ENCODE measurements at places on chromosomes 2 and 18.
A peak's percentile ranks its signal among the peaks of the same experiment; 100 is the strongest.

DNA sequence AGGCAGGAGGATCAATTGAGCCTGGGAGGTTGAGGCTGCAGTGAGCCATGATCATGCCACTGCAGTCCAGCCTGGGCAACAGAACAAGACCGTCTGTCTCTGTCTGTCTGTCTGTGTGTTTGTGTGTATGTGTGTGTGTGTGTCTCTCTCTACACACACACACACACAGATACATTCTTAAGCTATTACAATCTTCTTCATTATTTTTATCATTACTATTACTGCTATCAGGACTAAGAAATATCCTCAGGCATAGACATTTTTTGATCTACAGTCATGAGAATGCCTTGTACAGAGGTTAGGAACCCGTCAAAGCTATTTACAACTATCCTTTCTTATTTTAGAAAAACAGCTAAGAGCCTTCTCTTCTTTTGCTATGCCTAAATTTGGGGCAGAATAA is 207.4 kb downstream of the NEDD4L start:
- DNase-seq, result no peak

DNA sequence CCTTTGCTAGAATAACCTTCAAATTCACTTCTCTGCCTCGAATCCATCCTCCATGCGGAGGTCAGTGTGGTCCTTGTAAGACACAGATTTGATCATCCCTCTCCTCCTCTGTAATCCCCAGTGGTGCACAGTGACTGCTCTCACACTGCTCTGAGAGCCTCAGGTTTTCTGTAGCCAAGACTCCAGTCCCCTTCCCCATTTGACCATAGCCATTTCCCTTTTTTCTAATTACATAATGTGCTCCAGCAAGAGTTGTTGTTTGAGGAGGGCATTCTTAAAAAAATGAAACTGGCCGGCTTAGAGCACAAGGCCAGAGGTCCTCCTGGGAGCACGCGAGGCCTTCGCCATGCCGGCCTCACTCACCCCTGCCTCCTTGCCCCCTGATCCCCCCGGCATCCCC is 34.7 kb upstream of the LPIN1 start:
- DNase-seq, result no peak

DNA sequence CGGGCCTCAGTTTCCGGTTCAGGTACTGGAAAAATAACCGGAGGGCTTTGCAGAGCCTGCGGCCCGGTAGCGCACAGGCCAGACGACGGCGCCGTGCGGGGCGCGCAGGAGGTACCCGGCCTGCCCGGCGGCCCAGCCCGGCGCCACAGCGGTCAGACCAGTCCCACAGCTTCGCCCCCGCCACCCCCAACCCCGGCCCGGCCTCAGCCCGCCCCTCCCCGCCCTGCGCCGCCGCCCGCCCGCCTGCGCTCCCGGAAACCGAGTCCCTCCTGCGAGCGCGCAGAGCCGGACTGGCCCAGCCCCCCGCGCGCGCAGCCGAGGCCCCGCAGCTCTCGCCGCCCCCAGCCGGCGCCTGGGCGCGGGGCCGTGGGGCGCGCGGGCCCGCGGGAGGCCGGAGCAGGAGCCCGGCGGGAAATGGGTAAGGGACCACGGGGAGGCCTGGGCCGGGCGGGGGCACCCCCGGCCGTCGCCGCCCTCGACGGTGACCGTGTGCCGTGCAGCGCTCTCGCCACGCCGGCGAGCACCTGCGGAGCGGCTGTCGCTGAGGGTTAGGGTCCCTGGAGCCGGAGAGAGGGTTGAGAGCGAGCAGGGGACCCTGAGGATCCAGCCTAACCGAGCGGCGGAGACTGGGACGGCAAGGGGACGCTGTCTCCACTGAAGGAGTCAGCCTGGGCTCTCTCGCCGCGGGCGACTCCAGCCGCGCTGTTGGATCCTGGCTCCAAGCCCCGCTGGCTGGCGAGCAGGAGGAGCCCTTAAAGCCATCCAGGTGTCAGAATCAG is 16.5 kb upstream of the PSD4 start:
- peak; percentile 30 for DNase-seq

DNA sequence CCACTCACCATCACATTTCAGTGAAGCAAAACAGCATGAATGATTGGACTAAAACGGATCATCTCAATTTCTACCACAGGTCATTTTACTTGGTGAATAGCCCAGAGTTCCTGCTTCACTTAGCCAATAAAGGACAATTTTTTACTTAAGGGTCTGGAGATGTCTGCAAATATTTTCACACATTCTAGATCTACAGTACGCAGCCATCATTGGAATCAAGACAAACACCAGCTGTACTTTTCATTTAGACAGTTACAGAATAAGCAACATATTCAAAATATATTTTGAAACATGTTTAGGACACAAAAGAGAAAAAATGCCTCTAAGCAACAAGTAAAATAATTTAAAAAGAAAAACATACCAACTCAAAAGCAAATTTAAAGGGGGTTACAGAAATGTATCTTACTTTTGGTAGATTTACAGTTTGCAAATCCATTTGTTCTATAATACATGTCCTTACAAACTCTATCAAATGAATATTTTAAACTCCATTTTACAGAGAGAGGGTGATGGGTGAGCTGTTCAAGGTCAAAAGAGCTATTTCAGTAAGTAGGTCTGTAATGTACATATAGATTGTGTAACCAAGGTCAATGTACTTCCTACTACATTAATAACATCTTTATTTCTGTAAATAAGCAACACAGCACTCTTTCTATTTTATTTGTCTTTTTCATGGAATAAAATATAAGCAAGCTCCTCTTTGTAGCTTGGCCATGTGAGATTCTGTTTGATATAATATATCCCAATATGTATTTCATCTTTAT is 13.4 kb downstream of the PPP1R1C start:
- no peak for DNase-seq

- DNase-seq, result no peak
These were observed 406.0 kb upstream of the POU3F3 start for GRCh38 chr2:104447831-104448434.

DNA sequence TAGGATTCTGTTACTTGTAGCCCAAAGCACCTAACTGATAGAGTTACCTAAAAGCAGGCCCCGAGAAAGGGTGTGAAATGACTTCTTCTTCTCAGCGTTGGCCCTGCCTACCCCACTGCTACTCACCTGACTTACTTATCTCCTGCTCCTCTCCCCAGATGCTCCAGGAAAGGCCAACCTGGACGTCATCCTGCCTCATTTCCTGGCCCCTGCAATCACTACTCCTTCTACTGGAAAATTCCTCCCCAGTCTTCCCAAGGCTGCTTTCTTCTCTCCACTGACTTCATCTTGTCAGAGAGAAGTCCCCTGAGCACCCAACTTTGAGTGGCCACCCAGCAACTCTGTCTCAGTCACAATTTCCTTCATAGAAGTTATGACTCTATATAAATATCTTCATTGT is 63.4 kb upstream of the KLF7 start:
- no peak for DNase-seq

DNA sequence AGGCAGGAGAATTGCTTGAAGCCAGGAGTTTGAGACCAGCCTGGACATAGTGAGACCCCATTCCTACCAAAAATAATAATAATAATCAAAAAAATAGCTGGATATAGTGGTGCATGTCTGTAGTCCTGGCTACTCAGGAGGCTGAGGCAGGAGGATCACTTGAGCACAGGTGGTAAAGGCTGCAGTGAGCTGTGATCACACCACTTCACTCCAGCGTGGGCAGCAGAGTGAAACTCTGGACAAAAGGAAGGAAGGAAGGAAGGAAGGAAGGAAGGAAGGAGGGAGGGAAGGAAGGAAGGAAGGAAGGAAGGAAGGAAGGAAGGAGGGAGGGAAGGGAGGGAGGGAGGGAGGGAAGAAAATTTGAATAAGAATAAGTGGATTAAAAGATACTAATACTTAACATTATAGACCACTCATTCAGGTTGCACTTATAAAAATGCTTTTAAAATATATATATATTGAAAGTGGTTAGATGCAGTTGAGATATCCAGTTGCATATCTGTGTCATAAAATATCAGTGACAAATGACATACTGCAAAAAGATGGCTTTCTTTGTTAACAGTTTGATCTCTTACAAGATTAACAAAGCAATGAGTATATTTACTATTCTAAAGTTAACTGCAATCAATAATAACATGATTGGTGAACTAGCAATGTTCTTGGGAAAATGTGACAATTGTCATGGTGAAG is 702.4 kb downstream of the CPS1 start:
- DNase-seq, result no peak

- no peak for DNase-seq
These were observed 16.3 kb upstream of the KCNG2 start for GRCh38 chr18:79781331-79781941.

DNA sequence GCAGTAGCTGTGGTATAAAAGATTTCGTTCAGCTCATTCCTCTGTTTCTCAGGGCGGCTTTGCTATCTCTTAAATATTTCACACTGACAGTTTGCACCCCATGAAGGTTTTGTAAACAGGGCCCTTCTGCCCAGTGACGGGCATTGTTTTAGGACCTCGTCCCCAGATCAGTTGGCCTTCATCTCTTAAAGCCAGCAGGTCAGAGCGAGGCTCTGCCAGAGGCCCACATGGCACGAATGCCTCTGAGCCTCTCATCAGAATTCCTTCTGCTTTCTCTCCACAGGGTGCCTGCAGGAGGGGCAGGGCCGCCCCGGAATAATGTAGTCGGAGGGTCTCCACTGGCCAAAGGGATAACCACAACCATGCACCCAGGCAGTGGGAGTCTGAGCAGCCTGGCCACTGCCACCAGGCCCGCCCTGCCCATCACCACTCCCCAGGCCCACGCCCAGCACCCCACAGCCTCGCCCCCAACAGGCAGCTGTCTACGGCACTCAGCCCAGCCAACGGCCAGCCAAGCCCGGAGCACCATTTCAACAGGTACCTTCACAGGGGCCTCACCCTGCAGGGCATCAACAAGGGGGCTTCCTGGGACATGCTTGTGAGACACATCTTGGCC is 177.0 kb downstream of the SEPTIN10 start:
- DNase-seq, result no peak

DNA sequence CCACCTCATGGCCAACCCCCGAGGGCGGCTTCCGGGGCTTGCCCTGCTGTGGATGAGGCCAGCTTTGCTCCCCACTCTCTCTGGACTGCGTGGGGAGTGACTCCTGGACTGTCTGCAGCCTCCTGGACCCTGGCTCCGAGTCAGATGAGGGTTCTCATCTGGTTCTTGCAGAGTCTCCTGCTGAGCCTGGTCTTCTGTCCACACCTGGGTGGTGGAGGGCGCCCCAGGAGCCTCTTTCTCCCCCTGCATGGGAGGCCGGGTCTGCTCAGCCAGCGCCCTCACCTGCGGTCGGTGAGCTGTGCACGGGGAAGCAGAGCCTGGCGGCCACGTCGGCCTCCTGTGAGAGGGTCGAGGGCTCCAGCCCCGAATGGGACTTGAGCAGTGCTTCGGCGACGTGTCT is 78.3 kb downstream of the RTP5 start:
- no peak for DNase-seq

DNA sequence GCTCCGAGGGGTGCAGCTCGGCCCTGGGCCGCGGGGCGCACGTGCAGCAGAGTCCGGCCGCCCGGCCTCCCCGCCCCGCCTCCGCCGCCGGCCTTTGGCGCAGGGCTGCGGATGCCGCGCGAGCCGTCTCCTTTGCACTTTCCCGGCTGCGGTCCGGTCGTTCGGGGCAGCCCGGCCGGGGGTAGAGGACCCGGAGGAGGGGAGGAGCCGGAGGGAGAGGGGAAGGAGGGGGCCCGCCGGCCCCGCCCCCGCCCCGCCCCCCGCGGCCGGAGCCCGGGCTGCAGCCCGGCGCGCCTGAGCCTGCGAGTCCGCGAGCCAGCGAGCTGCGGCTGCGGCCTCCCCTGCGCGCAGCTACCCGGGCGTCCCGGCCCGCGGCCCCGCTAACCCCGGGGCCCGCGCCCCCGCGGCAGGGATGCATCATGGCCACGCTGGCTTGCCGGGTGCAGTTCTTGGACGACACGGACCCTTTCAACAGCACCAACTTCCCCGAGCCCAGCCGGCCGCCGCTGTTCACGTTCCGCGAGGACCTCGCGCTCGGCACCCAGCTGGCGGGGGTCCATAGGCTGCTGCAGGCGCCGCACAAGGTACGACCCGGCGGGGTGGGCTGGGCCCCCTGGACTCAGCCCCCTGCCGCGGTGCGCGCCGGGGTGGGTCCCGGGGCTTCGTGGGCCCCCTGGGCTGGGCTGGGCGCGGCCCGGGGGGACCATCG is at the start of gene FHOD3:
FHOD3 (plus strand) TSS at position 297 of the 709 bp plus-strand sequence; CDS start at position 420, 123 bp downstream.
- no peak for DNase-seq

DNA sequence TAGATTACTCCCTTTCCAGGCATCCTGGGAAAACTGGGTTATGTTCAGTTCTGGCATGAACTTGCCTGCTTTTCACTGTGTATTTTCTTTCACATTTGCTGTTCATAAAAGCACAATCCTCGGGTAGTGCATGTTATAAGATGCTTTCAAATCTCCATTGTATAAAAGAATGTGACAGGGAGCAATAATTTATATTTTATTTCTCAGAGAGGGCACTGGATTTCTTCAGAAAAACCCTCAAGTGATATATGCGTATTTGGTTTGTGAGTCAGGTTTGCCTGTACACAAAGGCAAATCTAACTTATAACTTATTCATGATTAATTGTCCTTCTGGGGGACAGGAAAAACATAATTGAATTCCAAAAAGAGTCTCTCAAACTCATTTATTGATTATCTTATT is 440.7 kb upstream of the MMADHC start:
- DNase-seq, result no peak

DNA sequence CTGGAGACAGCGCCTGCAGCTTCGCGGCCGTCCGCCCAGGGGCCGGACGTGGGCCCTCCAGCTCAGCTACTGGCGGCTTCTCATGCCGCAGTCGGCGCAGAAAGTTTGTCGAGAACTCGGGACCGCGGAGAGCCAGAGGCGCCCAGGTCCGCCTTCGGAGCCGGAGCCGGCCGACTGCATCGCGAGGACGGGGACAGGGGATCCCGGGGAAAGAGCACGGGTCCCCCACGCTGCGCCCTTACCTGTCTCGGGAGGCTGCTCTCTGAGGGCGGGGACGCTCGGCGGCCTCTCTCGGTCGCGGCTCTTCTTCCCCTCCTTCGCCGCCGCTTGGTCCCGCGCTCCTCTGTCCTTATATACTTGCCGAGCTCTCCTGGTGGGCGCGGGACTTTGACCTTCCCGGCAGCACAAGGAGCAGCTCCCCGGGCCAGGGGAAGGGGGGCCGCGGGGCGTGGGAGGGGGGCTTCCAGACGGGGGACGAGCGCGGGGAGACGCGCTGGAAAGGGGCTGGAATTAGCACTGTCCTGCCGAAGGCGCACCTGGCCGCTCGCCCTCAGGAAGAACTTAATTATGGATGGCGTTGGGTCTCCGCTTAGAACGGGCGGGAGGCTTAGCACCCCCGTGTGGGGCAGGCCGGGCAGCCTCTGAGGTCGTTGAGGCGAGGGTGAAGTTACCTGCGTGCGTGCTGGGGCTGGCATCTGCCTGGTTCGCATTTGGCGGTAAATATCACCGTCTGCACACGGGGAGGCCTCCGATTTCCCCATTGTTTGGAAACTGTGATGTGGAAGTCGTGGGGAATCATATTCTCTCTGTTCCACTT is at the start of gene POMC:
POMC (minus strand) TSS at position 325 of the 817 bp plus-strand sequence. CDS start 3,808 bp downstream, outside the sequence.
- no peak for DNase-seq
